ENCODE measurements at places on chromosomes 3 and 15.

DNA sequence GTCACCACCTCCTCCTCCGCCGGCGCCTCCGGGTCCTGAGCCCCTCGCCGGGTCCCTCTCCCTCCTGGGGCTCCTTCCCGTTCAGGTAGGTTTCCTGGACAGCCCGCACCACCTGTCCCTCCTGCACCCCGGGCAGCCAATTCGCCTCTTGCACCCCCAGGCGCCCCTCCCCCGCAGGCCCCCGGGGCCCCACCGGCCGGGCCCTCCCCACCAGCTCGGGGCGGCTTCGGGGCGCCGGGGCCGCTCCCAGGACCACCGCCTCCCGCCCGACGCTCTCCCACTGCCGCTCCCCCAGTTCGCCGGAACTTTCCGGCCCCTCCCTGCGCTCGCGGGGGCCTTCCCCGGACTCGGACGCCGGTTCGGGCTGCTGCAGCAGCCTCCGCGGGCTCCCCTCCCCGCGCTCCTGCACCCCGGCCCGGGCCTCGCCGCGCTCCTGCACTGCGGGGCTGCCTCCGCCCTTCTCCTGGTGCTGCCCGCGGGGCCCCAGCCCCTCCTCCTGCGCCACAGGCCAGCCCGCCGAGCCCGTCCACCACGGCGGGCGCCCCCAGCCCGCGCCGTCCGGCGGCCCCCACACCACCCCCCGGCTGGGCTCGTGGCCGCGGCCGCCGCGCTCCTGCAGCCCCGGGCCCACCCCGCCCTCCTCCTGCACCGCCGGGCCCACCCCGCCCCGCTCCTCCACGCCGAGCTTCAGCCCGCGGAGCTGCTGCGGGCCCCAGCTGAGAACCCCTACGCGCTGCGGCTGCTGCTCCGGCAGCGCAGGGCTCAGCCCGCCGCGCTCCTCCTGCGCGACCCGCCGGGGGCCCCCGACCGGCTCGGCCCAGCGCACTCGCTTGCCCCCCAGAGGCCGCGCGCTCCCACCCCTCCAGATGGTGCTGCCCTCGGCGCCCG is 587 bp upstream of the TNK2 start:
- DNase-seq, result no peak

DNA sequence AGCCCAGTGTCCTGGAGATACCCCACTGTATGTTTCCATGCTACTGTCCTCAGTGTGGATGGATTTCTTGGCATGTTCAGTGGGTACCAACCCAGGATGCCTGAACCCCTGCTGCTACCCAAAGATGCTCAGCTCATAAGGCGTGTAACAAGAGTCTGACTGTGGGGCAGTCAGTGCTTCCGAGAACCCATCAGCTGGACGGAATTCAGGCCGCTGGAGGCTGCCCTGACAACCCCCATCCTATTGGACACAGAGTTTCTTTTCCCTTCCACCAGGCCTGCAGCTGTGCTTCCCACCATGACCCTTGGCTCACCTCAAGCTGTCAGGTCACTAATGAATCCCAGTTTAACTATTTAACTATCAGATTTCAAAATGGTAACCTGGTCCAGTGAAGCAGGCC is 224.1 kb upstream of the FEZF2 start:
- no peak for DNase-seq

DNA sequence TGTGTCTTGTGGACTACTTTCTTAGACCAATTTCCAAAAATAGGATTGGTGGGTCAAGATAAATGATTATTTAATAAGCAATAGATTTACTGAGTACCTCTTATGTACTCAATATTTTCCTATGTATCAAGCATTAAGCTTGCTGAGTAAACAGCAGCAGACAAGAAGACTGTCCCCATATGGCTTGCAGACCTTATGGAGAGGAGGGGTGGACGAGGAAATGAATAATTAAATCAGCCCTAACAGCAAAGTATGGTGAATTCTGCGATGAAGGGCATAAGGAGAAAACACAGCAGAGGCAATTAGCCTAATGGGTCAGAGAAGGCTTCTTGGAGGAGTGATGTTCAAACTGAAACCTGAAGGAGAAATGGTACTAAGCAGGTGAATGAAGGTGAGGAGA is 45.1 kb downstream of the ACP3 start:
- no peak for DNase-seq

- DNase-seq, result no peak
Measured at GRCh38 chr3:67349551-67350174, 304.7 kb downstream of the SUCLG2 start.

GRCh38 chr3:179266701-179267211 is 15.8 kb upstream of the KCNMB3 start:
- no peak for DNase-seq

DNA sequence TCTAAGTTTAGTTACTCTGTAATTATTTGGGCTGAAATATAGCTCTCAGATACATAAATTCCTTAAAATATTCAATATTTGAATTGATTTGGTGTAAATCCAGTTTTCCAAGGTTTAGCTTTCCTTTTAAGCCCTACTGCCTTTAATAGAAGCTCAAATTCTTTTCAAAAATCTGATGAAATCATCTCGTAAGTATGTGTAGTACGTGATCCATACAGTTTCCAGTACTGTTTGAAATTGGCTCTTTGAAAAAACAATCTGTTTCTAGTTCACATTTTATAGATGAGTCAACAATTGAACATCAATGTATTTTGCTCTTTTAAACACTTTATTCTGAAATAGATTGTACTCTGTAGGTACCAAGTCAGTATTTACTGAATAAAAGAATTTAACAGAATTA is 84.2 kb downstream of the LRRC49 start:
- no peak for DNase-seq

- DNase-seq, result no peak
Measured at GRCh38 chr3:86989611-86990010, 1.3 kb downstream of the VGLL3 start.

DNA sequence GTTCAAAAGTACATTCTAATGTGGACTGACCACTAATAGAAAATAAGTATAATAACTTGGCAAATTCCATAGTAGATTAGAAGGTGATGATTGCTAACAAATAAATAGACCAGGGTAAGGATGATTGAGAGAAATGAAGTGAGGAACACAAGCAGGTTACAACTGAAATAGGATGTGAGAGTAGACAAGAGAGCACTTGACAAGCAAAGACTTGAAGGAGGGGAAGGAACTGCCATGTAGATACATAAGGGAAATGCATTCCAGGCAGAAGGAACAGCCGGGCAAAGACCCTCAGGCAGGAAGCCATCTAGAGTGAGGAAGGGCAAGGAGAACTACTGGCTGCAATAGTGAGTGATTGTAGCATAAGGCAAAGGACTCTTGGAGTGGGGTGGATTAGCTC is 5.0 kb downstream of the PLA1A start:
- DNase-seq, result no peak

DNA sequence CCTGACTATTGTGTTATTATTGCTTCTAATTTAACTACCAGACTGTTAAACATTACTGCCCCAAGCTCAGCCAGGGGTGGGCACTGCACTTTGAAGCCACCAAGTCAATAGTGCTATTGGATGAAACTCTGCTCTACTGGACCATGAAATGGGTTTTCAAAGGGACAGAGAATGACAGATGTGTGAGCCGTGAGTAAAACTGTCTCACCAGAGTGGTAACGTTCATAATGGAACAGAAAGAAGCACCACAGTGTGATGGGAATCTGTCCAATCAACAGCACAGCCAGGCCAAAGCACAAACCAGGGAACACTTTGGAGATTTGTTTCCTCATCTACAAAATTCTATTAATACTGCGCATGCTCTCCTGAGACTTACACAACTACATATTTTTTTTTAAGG is 171.8 kb upstream of the LPP start:
- no peak for DNase-seq
